ENCODE measurements at places on chromosomes 2 and 18. TPM values are rescaled to one million over a fixed set of nuclear protein-coding genes. Genes with fewer than 3 reads are reported as not detected.

C18orf54 gene
- total RNA-seq: 2.5 TPM

DSG4 gene
- total RNA-seq: not detected

DTNA gene
- total RNA-seq: 13.0 TPM

SERPINB4 gene
- total RNA-seq: not detected

EVA1A gene
- 110 TPM for total RNA-seq

SCN2A gene
- 0.33 TPM for total RNA-seq

SP140L gene
- 12.4 TPM for total RNA-seq

ITPRIPL1 gene
- under 0.01 TPM for total RNA-seq

TMEM198 gene
- total RNA-seq: 2.8 TPM

VAMP8 gene
- total RNA-seq: 38.2 TPM

MREG gene
- total RNA-seq: 57.1 TPM

CCDC141 gene
- not detected for total RNA-seq

SCYGR8 gene
- not detected for total RNA-seq

DTNB gene
- total RNA-seq: 6.2 TPM

LAMA1 gene
- 231 TPM for total RNA-seq

ST8SIA3 gene
- not detected for total RNA-seq

CASP10 gene
- 1.1 TPM for total RNA-seq

CD302 gene
- 5.0 TPM for total RNA-seq

TUBA4B gene
- not detected for total RNA-seq

TSN gene
- 69.6 TPM for total RNA-seq

ADAM23 gene
- total RNA-seq: 18.5 TPM

LAMA3 gene
- total RNA-seq: under 0.01 TPM

MROH2A gene
- total RNA-seq: not detected

ACMSD gene
- total RNA-seq: not detected

KIF5C gene
- total RNA-seq: 0.62 TPM

PLB1 gene
- under 0.01 TPM for total RNA-seq

RGPD3 gene
- 0.33 TPM for total RNA-seq

LOXHD1 gene
- total RNA-seq: not detected

SMYD1 gene
- not detected for total RNA-seq

PAX8 gene
- not detected for total RNA-seq

SKOR2 gene
- not detected for total RNA-seq

TMEM247 gene
- not detected for total RNA-seq

SCYGR4 gene
- total RNA-seq: not detected

CPLX4 gene
- not detected for total RNA-seq

VPS54 gene
- 18.6 TPM for total RNA-seq

UBR3 gene
- 26.3 TPM for total RNA-seq

GMCL1 gene
- total RNA-seq: 8.7 TPM

C2orf66 gene
- under 0.01 TPM for total RNA-seq

KCNG2 gene
- total RNA-seq: not detected

PCARE gene
- total RNA-seq: not detected

HOXD3 gene
- total RNA-seq: 3.4 TPM

ERMN gene
- total RNA-seq: 0.34 TPM

MRPL33 gene
- total RNA-seq: 76.0 TPM

GATA6 gene
- under 0.01 TPM for total RNA-seq

ARID5A gene
- 11.0 TPM for total RNA-seq

HSPD1 gene
- total RNA-seq: 505 TPM

PKDCC gene
- total RNA-seq: 30.2 TPM

RAB12 gene
- 60.7 TPM for total RNA-seq

TXNDC2 gene
- total RNA-seq: not detected

LOXL3 gene
- 3.5 TPM for total RNA-seq

MATN3 gene
- total RNA-seq: 1.1 TPM

HMSD gene
- not detected for total RNA-seq

UGT1A8 gene
- not detected for total RNA-seq

NYAP2 gene
- total RNA-seq: not detected

BOLL gene
- total RNA-seq: not detected

ZNF804A gene
- total RNA-seq: under 0.01 TPM

All from melanocyte of skin (primary cell).